ENCODE measurements at places on chromosomes 13 and 19.

GRCh38 chr13:66984241-66984640, 245.9 kb downstream of the PCDH9 start:
- no peak for DNase-seq

DNA sequence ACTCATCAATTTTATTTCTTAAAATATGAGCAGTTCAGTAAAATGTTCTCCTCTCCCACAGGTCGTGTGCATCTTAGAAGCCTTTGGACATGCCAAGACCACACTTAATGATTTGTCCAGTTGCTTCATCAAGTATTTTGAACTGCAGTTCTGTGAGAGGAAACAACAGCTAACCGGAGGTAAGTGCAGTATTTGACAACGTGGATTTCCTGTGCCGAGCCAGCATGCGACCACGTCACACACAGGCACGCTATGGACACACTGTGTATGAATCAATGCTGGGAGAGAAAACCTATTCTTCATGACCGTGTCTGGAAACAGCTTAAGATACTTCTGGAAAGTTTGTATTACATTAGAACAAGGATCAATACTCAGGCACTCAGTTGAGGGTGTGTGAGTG, 268.5 kb downstream of the MYO16 start:
- no peak for DNase-seq

DNA sequence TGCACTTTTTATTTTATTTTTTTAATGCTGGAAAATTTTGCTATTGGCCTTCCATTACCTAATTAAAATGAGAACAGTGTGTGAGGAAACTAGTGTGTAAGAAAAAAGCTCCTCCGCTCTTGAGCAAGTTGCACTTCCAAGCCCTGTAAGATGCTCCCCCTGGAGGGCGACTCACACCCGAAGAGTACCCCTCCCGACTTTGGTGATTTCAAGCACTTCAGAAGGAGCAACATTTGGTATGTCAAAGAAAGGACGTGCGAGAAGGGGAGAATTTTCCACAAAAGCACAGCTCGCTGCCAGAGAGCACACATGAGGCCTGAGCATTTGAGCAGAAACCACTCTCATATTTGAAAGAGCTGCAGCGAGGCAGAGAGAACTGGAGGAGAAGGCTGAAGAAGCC, 504.4 kb downstream of the FGF9 start:
- DNase-seq, result no peak

- DNase-seq, result no peak
Observed at GRCh38 chr13:40345654-40346372, 320.6 kb downstream of the FOXO1 start.

DNA sequence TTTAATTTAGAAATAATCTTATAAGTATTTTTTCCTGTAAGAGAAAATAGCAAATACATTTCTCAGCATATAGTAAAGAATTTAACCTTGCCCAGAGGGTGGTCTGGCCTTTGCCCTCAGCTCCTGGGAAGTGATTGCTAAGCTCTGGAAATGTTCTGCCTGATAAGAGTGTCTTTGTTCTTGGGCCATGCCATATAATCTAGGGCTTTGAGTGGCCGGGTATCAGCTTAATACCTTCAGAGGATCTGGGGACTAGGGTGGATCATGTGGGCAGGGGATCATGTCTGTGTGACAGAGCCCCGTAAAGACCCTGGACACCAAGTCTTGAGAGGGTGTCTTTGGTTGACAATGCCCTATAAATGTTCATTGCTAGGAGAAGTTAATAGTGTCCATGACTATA, 1032.4 kb upstream of the MIR17HG start:
- no peak for DNase-seq

- DNase-seq, result no peak
Observed at GRCh38 chr19:3361384-3362216, 4.8 kb upstream of the NFIC start.

DNA sequence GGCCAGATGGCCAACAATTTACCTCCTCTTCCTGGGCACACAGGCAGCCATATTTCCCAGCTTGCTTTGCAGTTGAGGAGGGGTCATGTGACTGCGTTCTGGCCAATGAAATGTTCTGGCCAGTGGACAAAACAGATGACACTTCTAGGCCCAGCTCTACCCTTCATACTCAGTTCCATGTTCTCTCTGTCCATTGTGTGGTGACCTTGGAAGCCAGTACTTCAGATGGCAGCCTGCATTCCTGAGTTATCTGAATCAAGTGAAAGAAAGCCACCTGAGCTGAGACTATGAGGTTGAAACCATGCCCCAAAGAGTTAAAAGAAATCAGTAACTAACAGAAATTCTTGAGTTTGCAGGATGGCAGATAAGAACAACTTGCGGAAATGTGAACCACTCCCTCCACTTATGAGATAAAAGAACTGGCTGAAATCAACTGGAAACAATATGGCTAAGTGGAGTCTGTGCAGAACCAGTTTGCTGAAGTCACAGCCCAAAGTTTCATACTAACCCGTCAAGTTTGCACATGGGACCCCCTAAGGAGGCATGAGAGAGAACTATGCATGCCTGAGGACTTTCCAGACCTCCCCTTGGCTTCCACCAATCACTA, 8.1 kb downstream of the FAM187B start:
- peak; percentile 13 for DNase-seq

- DNase-seq, result no peak
Observed at GRCh38 chr13:62387647-62388046, 972.0 kb upstream of the PCDH20 start.

- no peak for DNase-seq
Observed at GRCh38 chr19:56748378-56748777, 76.8 kb upstream of the ZNF835 start.

- no peak for DNase-seq
Observed at GRCh38 chr13:112530861-112531260, 57.1 kb downstream of the TUBGCP3 start.

DNA sequence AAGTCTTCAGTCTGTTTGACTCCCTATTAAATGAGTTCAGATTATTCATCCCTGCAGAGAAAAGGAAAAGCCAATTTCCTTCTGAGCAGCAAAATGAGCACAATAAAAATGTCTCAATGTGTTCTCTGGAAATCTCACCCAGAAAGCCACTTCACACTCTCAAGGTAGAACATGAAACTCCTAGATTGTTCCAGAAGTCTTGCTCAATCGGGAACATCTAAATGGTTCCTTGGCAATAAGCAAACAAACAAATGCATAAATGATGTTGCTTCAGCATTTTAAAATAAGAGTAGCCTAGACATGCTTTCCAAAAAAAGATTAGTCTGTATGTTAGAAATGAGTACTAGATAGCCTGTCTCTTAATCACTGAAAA, 59.7 kb upstream of the TNFRSF19 start:
- DNase-seq, result no peak

DNA sequence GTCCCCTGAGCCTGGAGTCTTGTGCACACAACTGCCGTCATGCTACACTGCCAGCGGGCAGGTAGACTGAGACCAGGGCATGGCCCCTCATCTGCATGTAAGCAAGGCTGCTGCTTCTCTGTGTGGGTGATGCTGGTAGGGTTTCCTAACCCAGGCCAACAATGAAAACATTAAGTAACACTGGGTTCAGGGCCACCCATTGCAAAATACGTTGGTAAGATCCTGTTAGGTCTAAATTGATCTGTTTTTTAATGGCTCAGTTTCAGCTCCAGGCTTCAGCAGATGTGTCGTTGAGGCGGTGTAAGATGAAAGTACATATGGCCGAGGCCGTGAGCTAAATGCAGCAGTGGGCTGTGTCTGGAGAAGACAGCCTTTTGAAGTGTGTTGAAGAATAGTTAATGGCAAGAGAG, 383.4 kb downstream of the IRS2 start:
- DNase-seq, result no peak

- DNase-seq, result no peak
Observed at GRCh38 chr13:61954092-61954491, 538.4 kb upstream of the PCDH20 start.

- no peak for DNase-seq
Observed at GRCh38 chr19:1387684-1388636, 4.3 kb downstream of the NDUFS7 start.

DNA sequence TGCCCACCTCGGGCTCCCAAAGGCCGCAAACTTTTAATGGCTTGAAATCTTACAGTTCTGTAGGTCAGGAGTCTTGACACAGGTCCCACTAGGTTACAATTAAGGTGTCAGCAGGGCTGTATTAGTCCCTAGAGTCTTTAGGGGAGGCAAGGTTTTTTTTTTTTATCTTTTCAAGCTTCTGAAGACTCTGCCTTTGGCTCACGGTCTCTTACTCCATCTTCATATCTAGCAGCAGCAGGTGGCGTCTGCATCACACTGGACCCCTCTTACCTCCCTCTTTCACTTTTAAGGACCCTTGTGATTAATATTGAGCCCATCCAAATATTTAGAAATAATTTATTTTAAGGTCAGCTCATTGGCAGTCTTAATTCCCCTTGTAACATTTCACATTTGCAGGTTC, 11.6 kb downstream of the MIR17HG start:
- DNase-seq, result no peak

DNA sequence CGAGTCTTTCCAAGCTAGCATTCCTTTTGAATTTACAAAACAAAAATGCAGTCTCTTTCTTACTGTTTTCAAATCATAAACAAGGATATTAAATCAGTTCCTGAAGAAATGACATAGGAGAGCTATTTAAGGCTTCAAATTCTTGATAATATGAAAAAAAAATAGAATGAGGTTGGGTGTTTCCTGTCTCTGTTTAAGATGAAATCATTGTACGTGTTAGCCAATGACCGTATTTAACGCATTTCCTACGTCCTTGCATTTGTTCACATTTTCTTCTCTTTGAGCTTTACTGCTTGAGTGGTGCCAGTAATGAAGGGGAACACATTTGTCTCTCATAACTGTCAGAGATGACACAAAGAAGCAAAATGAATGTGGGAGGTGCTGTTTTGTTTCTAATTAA, 821.3 kb downstream of the DIAPH3 start:
- DNase-seq, result no peak

GRCh38 chr19:51142119-51142518, at the start of gene SIGLEC7:
Gene SIGLEC7, plus strand, starts transcription at chr19:51142301. Its CDS starts 69 bp downstream, at chr19:51142370.
- peak; percentile 46 for DNase-seq

DNA sequence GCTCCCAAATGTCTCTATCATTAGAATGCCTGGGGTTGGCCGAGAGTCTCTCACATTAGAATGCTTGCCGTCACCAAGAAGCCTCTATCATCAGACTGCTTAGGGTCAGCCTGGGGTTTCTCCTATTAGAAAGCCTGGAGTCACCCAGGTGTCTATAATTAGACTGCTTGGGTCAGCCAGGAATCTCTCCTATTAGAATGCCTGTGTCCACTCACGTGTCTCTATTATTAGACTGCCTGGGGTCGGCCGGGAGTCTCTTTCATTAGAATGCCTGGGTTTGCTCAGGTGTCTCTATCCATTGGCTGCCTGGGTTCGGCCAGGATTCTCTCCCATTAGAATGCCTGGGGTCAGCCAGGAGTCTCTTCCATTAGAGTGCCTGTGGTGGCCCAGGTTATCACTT, 1453.1 kb downstream of the UQCRFS1 start:
- no peak for DNase-seq

All from activated CD8-positive, alpha-beta memory T cell treated with anti-CD3 and anti-CD28 coated beads, Interleukin-2, amount 50 U/mL, for 48 hours (primary cell).